AG04450 (cell line): ENCODE measurements at places on chromosomes 3 and 15. TPM values are rescaled to one million over a fixed set of nuclear protein-coding genes. Genes with fewer than 3 reads are reported as not detected.

GRCh38 chr15:65580287-65580686 lies 30.6 kb downstream of the INTS14 start:
- peak; percentile 29 for DNase-seq

- no peak for DNase-seq
Observed at GRCh38 chr3:53162672-53163443, 1.8 kb downstream of the PRKCD start.

DNA sequence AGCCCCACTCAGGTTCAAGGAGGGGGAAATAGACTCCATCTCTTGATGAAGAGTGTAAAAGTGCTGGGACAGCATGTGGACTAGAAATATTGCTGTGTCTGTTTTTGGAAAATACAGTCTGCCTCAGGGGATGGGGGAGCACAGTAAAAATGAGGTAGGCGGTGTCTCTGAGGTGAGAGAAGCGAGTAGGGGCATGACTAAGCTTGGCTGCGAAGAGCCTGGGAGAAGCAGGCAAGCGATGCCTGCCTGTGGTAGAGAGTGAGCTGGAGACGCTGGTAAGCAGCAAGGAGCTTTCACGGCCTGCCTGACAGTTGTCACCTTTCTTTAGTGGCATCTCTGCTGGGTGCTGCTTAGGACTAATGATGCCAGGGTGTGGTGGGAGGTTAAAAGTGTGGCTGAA lies 49.0 kb upstream of the DCLK3 start:
- DNase-seq = no peak

- DNase-seq = peak; percentile 24
Observed at GRCh38 chr3:43855674-43856299, 165.0 kb downstream of the ABHD5 start.

GRCh38 chr3:101184111-101184510 lies 136.3 kb downstream of the IMPG2 start:
- no peak for DNase-seq

- no peak for DNase-seq
Observed at GRCh38 chr3:162740941-162741596, 1244.5 kb downstream of the OTOL1 start.

DNA sequence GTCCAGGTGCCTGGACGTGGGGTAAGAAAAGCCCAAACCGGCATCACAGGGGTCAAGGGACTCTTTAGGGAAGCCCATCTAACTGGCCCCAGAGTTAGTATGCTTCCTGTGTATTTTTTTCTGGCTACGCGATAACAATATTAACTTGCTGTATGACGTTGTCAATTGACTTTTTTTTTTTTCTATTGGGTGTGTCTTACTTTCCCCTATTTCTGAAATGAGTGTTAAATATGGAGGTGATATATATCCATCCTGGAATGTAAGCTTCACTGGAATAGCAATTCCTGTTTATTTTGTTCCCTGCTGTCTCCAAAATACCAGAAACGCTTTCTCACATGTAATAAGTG lies 598 bp upstream of the GMNC start:
- DNase-seq = no peak

- DNase-seq = no peak
Observed at GRCh38 chr3:53303549-53303948, 43.8 kb downstream of the DCP1A start.

DNA sequence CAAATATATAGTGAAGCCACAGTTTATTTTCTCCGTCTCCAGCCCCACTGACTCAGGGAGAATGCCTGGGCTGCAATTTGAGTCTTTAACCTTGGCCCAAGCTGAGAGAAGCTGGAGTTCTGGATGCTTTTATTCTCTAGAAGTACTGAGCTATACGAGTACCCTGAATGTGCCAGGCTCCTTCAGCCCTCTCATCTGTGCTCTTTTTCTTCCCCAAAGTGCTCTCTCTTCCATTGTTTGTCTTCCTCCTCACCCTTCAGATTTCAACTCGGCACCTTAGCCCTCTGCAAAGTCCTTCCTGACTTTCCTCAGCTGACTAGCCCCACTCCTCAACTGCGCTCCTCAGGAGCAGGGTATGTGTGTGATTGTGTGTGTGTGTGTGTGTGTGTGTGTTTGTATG lies 75.6 kb upstream of the AGBL1 start:
- DNase-seq = no peak

- DNase-seq = no peak
Observed at GRCh38 chr15:54033869-54034458, 55.7 kb downstream of the UNC13C start.

DNA sequence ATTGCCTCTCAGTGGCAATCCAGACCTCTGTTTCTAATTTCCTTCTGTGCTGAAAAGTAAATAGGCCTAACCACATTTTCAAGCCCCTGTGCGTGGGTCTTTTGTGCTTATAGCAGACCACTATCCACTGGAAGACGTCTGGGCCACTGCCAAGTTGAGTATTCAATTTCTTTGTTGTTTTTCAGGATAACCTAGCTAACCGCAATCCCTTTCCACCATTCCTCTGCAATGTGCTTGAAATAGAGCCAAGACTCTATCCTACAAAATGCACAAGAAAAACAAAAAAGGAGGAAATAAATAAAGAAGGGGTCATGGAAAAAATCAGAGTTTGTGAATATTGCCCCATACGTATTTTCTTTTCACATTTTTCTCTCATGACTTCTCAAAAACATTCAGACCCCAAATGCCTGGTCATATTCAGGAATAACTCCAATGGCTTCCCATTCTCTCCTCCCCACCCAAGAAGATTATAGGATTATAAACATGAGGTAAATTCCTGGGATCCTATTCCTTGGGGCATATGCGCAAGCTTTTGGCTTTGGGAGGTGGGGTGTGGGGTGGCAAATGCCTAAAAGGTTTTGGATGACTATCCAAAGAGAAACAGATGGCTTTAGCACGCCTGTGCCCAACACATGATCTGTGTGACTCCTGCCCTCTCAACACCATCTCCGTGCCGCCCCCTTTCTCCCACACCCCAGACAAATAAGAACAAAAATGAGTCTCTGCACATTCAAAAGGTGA lies 217.9 kb upstream of the THBS1 start:
- peak; percentile 92 for DNase-seq

DNA sequence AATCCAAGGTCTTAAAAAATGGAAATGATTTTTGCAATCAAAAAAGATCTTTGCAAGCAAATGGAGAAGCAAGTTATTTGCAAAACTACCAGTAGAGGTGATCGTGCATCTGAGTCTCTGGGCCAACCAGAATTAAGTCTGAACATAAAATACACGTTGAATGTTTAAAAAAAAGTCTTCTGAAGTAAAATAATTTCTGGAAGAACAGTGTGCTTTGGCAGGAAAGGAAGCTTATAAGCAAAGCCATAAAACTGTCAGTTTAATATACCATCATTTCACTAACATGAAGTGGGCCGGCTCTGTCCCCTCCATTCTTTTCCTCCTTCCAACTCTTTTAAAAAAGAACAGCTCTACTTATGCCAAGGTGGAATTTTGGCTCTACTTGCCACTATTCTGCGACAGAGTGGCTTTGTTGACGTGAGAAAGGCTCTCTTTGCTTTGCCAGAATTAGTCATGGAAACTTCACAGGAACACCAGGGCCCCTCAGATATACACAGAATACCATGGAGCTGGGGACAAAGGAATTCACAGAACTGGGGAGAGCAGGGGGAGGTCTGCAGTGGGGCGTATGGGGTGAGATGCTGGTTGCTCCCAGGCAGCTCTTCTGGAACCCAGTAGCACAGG lies 29.8 kb downstream of the FSTL1 start:
- no peak for DNase-seq

DNA sequence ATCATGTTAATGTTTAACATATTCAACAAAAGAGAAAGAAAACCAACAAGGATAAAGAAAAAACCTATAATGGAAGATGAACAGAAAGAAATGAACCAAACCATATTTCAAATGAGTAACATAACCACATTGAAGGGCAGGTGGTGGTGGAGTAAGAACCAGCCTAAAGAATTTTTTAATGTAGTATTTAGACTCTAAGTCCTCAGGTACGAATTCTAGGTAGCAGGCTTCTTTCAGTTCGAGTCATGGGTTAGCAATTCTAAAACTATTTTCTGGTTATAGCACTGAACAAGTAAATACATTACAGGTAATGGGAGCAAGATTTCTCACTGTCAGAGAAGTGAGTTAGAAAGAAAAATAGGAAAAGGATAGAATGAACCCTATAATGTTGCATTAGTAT lies 24.4 kb downstream of the DCBLD2 start:
- DNase-seq = no peak

DNA sequence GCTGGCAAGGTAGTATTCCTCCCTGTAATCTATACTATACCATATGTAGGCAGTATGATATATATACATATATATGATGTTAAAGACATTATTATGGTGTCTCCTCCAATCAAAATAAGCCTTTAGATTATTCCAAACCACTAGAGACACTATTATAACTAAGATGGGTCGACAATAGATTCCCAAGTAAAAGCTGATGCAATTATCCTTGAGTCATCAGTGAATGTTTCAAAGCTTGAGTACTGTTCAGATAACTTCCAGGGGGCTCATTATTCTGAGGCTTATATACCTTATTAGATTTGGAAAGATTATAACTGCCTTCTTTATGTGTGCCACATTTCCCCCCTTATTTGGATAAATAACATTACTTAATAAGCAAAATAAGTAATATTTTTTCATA lies 11.9 kb upstream of the C3orf38 start:
- DNase-seq = no peak

DNA sequence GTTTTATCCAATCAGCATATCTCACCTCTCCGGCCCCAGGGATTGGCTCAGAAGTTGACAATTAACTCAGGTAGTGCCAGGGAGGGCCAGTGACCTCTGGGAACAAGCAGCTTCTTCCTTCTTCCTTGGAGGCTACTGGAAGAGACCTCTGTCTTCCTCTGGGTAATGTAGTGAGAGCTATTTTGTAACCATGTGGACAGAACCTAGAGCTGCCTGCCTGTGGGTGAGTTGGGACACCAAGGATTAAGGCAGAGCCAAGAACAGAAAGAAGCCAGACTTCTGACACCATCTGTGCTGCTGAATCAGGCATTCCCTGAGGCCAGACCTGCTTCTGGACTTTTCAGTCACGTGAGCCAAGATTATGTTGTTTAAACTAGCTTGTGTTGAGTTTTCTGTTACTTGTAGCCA lies 5.9 kb upstream of the NDUFAF1 start:
- DNase-seq = peak; percentile 50

GRCh38 chr15:62607643-62608042 lies 434.9 kb upstream of the TPM1 start:
- DNase-seq = peak; percentile 23

GRCh38 chr15:23869396-23869795 lies 182.3 kb upstream of the NDN start:
- no peak for DNase-seq

DNA sequence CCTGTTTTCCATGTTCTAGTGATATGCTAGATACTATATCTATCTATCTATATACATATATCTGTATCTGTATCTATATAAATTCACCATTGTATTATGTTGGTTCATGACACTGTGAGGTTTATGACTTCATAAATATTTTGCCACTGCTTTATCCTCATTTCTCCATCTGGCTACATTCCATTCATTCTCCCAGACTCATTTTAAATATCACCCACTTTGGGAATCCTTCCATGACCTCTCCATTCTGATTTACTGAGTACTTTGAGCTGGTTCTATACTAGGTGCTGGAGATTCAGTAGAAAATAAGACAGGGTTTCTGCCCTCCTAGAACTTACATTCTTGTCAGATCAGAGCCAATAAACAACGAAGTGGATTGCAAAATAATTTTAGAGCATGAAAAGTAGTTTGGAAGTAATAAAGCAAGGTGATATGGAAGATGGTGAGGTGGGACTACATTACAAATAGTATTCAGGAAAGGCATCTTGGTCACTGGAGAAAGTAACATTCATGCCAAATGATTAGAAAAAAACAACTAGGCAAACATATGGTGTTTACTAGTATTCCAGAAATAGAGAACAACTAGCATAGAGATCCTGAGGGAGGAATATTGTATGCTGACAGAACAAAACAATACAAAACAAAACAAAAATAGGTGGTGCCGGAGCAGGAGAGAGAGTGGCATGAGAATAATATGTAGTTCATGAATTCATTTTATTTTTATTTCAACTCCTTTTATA lies 11.6 kb upstream of the PLSCR4 start:
- no peak for DNase-seq

GRCh38 chr15:83984601-83985000 lies 251.0 kb upstream of the GOLGA6L4 start:
- no peak for DNase-seq

GRCh38 chr3:168612671-168613070 lies 516.9 kb upstream of the GOLIM4 start:
- DNase-seq = no peak

DNA sequence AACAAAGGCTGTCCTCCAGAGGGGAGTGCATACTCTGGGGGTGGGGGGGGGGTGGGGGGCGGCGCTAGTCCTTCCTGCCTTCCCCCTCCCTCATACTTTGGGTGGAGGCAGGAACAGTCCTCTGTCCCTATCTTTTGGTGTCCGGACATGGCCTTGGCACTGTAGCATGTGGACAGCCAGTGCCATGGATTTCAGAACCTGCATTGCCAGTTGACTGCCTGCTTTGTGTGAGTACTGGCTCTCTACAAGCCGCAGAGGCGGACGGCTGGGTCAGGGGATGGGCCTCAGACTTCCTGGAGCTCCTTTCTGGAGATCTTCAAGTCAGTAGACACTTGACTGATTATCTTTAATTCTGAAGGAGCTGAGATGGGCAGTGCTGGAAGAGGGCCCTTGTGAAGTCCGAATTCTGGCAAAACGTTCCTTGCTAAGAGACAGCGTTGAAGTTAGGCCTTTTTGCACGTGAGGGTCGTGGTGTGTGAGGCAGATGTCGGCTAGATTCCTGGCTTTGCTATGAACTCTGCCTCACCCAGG lies 2.5 kb downstream of the CLDN11 start:
- no peak for DNase-seq

DNA sequence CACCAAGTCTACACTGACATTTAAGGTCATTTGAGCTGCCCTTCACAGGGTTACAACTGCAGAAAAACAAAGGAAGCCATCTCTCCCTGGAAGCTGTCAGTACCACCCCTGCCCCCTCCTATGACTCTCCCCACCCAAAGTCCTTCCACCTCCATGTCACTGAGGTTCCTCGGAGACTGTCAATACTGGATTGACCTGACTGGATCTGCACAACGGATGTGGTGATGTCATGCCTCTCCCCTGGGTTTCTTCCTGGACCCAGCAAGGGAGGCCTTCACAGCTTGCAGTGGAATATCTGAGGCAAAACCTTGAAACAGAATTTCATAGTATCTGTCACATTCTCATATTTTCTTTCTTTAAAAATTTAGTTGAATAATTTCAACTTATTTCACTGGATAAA lies 153.5 kb downstream of the CLSTN2 start:
- DNase-seq = no peak

The SERINC4 gene
- 0.05 TPM in 1 of 2 replicates, not detected in the other for polyA plus RNA-seq

The MEX3B gene
- 6.3 TPM in 2 replicates for polyA plus RNA-seq

The RETNLB gene
- not detected in 2 replicates for polyA plus RNA-seq

The CD200R1L gene
- not detected in 2 replicates for polyA plus RNA-seq

The PTH1R gene
- 0.05 and 0.09 TPM in 2 replicates for polyA plus RNA-seq

The CYP8B1 gene
- polyA plus RNA-seq = not detected in 2 replicates

The RTF1 gene
- polyA plus RNA-seq = 32.5 and 40.8 TPM in 2 replicates

The KPNA4 gene
- polyA plus RNA-seq = 22.6 and 28.4 TPM in 2 replicates

The RBPMS2 gene
- 0.88 and 1.3 TPM in 2 replicates for polyA plus RNA-seq

The DPPA2 gene
- not detected in 2 replicates for polyA plus RNA-seq

The COLQ gene
- polyA plus RNA-seq = 0.91 and 0.95 TPM in 2 replicates

The CYP1A2 gene
- not detected in 2 replicates for polyA plus RNA-seq

The SLC9C1 gene
- polyA plus RNA-seq = not detected in 2 replicates

The MESP2 gene
- 0.20 and 0.22 TPM in 2 replicates for polyA plus RNA-seq
